ENCODE measurements at places on chromosomes 13 and 19.

GRCh38 chr13:70249332-70250064 is 141.2 kb upstream of the KLHL1 start:
- peak; percentile 27 for DNase-seq

DNA sequence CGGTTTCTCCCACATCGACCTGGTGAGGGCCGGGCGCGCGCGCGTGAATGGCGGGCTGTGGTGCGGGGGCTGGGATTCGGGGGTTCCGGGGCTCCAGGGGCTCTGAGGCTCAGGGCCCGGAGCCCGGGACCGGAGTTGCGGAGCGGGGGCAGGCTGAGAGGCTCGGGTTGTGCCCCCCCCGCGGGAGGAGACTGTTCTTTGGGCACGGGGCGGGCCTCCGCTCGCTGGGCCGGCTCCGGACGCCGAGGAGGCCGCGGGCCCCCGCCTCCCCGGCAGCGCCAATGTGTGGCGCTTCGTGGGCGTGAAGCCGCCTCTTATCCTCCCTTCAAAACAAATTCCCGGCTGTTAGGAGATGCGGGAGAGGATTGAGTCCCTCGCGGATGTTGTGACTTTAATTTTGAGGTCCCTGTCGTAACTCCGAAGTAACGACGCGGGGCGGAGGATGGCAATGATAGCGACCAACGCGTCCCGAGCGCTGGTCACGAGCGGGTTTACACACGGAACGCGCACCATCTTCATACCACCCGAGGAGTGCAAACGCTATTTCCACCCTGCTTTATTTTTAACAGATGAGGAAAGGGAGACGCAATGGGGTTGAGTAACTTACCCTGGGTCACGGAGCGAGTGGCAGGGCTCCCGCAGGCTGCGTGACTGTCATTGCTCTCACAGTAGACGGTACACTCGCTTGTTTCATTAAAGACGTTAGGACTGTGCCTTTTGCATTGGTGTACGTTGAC is 536 bp downstream of the UBA2 start:
- DNase-seq: no peak

DNA sequence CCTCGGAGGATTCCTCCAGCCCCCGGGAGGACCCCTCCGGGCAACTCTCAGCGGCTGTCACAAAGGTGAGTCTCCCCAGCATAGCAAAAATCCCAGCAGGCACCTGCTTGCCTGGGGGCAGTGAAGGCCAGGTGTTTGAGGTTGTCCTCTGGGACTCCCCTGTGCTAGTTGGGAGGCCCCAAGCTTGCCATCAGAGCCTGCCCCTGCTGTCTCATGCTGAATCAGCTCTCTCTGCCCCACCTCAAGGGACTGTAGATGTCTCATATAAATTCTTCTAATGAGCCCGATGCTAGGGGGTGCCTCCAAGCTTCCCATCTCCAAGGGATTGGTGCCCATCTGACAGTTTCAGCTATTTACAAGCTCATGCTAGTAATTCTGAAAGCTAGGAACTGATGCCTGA is 53.6 kb downstream of the NWD1 start:
- no peak for DNase-seq

DNA sequence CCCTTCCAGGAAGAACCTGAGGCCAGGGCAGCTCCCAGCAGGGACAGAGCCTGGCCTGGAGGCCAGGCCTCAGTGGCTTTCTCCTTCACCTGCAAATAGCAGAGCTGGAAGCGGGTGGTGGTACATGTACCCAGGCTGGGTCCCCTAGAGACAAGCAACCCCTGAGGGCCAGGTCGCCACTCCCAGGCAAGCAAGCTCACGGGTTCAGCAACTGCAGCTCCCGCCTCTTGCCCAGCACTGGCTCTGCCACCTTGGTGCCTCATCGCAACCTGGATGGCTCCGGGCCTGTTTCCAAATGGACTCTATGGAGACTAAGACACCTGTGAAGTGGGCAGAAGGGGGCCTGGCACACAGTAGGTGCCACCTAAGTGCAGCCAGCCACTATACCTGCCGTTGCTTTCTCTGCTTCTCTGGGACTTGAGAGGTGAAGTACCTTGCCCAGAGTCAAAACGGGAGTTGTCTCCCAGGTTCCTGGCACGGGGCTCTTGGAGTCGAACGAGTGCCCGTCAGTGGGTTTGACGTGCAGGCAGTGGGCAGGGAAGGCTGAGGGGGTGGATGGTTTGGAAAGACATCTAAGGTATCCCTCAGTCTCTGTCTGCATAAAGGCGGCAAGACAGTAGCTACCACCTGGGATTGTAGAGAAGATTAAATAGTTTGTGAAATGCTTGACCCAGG is 2.4 kb upstream of the PLPP2 start:
- DNase-seq: no peak

- DNase-seq: no peak
Observed at GRCh38 chr19:45768655-45768983, 433 bp downstream of the SIX5 start.

DNA sequence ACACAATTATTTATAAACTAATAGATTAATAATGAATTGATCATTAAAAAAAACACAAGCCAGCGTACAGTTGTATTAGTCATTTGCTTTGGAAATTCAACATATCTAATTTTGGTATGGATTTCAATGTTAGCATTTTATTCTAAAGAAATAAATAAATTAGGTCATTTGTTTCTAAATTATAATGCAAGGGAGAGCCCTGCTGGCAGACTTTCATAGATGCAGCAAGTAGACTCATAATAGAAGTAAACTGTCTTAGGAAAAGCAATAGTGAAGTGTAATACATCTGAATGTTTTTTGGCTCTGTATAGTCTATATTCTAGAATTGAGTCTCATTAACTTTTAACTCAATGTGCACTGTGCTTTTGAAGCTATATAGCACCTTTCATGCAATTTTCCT is 982.4 kb upstream of the MIR17HG start:
- no peak for DNase-seq

DNA sequence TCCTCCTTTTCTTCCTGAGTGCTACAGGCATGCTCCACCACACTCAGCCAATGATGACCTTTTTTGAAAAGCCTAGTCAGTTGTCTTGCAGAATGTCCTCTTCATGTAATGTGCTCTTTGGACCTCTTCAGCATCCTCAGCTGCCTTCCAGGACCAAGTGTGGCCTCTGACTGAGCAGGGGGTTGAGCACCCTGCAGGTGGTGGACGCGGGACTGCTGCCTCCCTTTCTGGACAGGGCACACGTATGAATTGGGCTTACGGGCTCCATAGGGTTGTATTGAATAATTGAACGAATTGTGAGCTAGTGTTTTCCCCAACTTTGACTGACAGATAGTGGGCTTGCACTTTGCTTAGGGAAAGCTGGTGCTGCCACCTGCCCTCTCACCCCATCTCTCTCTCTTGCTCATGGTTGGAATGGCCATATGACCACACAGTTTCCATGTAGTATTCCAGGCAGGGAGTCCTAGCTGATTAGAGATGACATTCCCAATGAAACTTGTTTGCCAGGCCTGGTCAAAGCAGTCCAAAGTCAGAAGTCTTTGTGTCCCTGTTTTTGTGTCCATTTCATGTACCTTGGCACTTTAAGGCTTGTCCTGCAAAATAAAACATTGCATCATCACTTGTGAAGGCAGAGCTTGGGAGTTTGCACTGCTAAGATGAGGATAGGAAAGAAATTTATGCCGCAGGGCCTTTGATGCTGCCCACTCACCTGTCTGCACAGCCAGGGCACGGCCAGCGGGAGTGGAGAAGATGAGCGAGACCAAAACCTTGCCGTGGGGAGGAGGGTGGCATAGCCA is 76.3 kb upstream of the NPAS1 start:
- DNase-seq: no peak

DNA sequence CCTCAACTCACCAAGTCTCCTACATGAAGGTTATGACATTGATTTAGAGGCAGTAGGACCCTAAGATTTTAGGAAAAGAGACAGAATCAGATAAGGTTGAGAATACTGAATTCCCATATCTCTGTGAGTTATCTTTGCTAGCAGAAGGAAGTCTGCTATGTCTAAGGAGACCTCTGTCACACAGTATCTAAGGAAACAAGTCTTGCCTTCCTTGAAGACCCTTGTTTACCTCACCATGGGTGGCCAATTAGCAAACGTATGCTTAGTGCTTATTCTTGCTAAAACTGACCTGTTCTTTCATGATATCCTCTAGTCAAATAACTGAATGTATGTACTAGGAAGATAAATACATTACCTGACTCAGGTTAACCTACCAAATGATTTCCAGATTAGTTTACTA is 855.4 kb upstream of the SLITRK1 start:
- DNase-seq: no peak

- DNase-seq: no peak
Observed at GRCh38 chr13:51380269-51380668, 40.8 kb downstream of the SERPINE3 start.

GRCh38 chr13:102333320-102334198 is 68.3 kb downstream of the FGF14 start:
- no peak for DNase-seq

GRCh38 chr19:31000913-31001312 is 348.3 kb downstream of the TSHZ3 start:
- no peak for DNase-seq

- DNase-seq: no peak
Observed at GRCh38 chr13:27923794-27924528, 4.2 kb downstream of the PDX1 start.

GRCh38 chr13:112067871-112068539 is 1.1 kb downstream of the SOX1 start:
- DNase-seq: no peak

- no peak for DNase-seq
Observed at GRCh38 chr19:12867120-12868099, 13.8 kb downstream of the DNASE2 start.

DNA sequence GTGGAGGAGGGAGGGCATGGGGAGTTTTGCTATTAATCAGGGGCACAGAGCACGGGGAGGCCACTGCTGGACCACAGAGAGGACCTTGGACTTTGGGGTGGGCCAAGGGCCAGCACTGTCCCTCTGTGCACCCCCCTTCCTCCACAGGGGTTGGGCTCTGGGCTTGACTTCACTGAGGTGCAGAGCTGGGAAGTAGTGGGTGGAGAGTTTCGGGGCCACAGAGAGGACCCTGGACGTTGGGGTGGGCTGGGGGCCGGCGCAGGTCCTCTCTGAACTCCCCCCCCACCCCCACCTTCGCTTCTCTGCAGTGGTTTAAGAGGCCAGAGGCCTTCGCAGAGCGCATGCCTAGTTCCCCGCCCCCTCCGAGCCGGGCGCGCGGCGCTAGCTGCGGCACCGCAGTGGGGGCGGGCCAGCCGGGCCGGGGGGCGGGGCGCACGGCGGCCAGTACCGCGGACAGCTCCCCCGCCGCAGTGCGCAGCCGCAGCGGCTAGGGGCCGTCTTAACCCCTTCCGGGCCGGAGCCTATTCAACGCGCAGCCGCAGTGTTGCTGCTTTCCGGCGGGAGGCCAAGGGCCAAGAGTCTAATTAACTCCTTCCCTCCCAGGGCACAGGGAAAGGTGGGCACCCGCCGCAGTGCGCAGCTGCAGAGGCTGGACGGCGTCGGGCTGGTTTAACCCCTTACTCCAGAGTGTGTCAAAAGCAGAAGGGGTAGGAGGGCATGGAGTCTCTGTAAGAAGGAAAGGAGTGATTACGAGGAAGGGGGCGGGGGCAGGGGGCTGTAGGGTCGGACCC is 3.7 kb downstream of the KCNC3 start:
- no peak for DNase-seq

DNA sequence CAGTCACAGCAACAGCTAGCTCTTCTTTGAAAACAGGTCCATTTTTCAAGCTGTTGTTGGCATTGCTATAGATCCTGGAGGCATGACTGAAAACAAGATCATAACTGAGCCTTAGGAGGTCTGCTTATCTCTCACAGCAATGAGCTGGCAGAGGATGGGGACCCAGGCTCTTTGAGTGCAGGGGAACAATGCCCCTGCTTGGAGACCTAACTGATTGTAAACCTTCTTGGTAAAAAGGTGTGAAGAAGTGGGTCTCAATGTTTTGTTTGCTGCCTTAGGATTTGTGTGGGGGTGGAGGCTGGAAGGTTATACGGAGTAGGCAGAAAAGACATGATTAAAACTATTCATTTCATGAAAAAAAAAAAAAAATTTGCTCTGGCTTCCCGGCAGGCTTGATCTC is 94.6 kb downstream of the EFNB2 start:
- no peak for DNase-seq

DNA sequence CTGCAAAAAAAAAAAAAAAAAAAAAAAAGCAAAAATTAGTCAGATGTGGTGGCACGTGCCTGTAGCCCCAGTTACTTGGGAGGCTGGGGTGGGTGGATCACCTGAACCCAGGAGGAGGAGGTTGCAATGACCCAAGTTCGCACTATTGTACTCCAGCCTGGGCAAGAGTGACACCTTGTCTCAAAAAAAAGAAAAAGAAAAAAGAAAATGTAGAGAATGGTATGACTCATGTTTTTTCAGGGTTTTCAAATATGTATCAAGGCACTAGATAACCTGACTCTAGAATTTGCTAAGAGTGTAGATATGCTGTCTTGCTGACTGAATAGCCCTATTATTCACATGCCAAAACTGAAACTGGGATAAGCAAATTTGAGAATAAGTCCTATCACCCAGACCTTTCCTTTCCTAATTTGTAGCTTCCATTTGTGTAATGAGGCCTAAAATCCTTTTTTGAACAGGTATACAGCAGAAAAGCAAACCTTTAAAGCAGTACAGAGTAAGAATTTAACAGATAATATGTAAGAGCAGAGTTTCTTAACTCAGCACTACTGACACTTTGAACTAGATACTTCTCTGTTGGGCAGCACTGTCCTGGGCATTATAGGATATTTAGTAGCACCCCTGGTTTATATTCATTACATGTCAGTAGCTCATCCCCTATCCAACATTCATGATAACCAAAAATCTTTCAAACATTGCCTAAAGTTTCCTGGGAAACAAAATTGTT is 108.6 kb downstream of the ELF1 start:
- no peak for DNase-seq

DNA sequence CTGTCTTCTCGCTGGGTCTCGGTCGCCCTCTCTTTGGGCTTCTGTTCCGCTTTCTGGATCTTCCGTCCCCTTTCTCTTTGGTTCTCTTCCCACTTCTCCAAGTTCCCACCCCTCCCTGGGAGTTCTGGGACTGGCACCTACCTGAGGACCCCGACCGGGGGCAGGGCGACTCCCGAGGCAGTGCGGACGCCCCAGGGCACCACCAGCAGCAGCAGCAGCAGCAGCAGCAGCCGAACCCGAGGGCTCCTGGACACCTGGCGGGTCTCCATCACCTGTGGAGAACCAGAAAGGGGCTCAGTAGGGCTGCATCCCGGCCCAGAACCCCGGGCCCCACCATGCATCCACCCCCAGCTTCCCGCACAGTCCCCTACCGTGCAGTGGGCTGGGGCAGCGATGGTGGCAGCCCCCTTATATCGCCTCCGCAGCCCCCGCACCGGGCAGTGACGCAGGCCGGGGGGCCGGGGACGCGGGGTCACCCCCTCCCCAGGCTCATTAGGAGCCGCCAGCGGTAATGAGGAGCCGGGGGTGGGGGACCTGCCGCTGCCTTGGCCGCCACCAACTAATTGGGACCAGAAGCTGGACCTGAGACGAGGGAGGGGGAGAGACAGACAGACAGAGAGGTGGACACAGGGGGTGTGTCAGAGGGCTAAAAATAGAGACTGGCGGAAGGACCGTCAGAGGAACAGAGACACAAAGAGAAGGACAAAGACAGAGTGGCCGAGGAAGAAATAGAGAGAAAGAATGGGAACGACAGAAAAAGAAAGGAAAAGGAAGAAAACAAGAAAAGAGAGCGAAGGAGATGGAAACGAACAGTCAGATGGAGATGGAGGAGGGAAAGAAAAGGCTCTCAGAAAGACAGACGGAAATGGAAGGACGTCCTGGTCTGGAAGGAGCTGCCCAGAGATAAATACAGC is at the start of gene PTH2:
Gene PTH2 (minus strand): TSS at position 371 of the 914 bp plus-strand sequence. CDS start 102 bp downstream, at position 269.
- DNase-seq: no peak
